ENCODE measurements at places on chromosomes 13 and 19. TPM values are rescaled to one million over a fixed set of nuclear protein-coding genes. Genes with fewer than 3 reads are reported as not detected.
A peak's percentile ranks its signal among the peaks of the same experiment; 100 is the strongest.

DNA sequence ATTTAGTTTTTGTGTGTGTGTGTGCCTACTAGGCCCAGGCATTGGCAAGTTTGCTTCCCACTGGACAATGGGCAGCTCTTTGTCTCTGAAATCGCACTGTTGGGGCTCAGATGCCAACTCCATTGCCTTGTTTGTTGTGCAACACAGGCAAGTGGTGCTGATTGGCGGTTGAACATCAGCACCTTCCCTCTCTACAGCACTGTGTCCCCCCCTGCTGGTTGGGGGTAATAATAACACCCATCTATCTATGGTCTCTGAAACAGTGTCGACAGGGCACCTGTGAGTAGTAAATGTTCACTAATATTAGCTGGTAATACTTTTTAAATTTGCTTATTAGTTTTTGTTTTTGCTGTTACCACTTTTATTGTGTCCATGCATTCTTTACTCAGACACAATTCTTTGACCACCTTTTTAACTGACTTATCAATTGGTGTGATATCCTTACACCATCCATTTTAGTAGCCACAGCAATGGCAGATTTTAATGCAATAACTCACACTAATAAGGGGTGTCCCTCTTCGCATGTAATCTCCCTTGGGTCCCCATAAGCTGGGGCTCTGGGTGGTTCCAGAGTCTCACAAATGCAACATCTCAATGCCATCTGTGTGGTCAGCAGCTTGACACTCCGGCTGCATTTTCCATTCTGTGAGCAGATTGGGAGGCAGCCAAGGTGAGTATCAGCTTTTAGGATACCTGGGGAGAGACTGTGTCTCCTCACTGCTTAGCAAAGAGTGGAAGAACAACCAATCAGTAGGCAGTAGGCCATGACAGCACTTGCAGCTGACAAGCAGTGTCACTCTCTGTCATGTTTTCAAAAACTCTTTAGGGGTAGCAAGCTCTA, 47.7 kb upstream of the UQCRFS1 start:
- DNase-seq: peak; percentile 55

UBE2L5 gene
- total RNA-seq: not detected

TTC9B gene
- total RNA-seq: not detected

GRCh38 chr13:76697288-76697687, 188.9 kb downstream of the KCTD12 start:
- DNase-seq: no peak

ANKRD24 gene
- total RNA-seq: 0.72 TPM

DNA sequence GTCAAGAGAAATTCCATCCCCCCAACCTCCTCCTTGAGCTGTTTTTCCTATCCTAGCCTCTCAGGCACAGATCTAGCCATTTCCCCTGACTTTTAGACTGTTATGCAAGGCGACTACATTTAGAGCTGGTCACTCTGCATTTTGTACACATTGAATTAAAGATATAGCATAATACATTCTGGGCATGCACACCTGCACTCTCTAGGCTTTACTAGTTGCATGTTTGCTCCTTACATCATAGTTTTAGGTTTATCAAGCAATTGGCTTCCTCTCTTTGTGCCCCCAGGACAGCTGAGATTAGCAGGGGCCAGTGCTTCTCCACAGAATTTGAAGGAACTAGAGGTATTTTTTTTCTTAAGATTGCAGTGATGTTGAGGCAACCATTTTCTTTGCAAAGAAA, 19.5 kb downstream of the GPC6 start:
- DNase-seq: no peak

GRCh38 chr13:66345971-66346370, 884.2 kb downstream of the PCDH9 start:
- no peak for DNase-seq

- DNase-seq: peak; percentile 30
Observed at GRCh38 chr19:14433554-14434501, 722 bp downstream of the PKN1 start.

- DNase-seq: peak; percentile 5
Observed at GRCh38 chr13:113560645-113561416, 23.7 kb upstream of the TFDP1 start.

DNA sequence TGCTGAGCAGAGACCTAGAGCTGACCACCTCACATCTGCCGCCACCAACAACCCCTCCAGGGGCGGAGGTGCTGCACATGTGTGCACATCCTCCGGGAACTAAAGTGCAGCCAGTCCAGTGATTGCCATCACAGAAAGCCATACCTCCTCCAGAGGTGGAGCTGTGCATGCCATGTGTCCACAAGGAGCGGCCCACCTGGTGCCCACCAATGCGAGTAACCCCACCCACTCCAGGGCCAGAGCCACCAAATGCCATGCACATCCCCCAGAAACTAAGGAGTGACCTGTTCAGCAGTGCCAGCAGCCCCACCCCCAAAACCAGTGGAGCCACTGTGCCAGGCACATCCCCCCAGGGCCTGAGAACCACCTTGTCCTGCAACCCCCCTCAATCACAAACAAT, 557.9 kb downstream of the UQCRFS1 start:
- no peak for DNase-seq

MADCAM1 gene
- total RNA-seq: 0.15 TPM

DNA sequence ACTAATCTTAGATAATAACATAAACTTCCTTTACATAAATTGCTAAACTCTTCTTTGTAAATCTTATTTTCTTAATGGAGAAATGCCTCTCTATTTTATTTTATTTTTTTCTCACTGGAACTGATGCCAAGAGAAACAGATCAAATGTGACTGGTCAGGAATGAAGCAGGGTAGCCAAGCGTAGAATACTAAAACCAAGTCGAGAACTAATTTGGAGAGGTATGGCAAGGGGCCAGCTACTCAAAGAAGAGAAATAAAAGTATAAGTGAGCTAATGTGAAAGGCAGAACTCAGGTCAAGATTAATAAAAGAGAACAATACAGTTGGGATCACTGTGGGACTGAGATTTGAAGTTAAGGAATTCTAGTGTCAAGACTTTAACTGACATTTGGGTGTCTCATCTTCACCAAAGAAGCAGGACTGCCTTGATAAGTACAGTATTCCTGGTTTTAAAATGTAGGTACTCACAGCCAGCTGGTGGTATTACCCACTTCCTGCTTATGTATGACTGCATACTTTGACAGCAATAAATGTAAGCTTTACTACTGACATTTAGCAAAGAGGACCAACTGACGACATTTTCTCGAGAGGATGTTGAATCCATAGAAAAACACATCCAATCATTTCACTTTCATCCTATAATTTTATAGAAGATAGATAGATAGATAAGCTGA, 1192.2 kb downstream of the EFNB2 start:
- no peak for DNase-seq

- no peak for DNase-seq
Observed at GRCh38 chr19:6138066-6138465, 2.6 kb downstream of the ACSBG2 start.

- no peak for DNase-seq
Observed at GRCh38 chr13:110434629-110435028, 126.9 kb downstream of the RAB20 start.

GRCh38 chr13:111282425-111282824, 38.0 kb upstream of the TEX29 start:
- no peak for DNase-seq

DNA sequence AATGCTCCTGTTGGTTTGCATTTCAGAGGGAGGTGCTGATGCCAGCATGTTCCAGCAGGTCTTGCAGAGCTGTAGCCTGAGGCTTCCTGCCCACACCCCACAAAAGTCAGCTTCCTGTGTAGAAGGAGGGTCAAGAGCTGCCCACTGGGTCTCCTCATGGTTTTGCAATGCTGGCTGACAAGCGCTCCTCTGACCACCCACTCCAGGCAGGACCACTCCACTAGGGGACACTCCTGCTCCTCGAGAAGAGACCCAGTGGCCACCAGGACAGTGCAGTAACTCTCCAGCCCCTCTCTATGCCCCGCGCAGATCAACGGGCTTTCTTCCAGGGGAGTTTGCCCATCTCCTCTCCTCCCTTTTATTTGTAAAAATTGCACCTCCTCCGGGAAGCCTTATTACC, 72.9 kb upstream of the UQCRFS1 start:
- no peak for DNase-seq

- DNase-seq: peak; percentile 89
Observed at GRCh38 chr19:10085641-10086590, at the start of gene SHFL. Gene SHFL (plus strand): TSS chr19:10086317. CDS start chr19:10086428, 111 bp downstream.

DNA sequence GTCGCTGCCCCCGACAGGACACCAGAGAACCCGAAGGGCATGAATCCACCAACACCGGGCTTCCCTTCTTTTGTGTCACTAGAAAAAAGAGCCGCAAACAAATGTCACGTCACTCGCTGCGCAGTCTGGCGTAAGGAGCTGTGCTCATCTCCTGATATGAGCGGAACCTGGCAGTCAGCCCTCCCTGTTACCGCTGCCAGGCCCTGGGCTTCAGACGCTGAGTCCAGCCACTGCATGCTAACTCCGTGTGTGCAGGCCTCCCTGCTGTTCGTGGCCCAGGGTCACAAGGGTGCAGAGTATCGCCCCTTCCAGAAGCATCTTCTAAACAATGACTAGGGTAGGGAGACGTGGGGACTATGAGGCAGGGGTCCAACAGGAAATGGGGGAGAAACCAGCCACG, 71.3 kb downstream of the SLC7A1 start:
- no peak for DNase-seq

ZNF730 gene
- total RNA-seq: 2.1 TPM

ZNF571 gene
- 1.6 TPM for total RNA-seq

- DNase-seq: no peak
Observed at GRCh38 chr19:18856385-18857126, 24.8 kb downstream of the UPF1 start.

TPTE2 gene
- total RNA-seq: 0.17 TPM

CYP2A13 gene
- not detected for total RNA-seq

CCDC169 gene
- 0.17 TPM for total RNA-seq

DNA sequence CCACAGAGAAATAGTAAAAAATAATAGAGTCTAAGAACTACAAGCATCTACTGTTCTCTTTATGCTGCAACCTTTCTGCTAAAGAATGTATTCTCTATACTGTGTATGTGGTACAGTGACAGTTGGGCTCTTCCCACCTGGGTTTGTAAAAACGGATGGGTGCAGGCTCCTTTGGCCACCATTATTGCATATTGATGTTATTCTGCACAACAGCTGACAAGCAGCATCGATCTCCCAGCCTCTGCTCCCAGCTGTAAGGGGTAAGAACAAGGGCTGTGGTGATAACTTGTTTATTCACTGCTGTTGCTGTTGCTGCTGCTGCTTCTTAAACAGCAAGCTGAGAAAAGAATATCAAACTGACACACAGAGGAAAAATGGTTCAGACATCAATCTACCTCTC, 56.1 kb downstream of the KCNRG start:
- DNase-seq: no peak

DNA sequence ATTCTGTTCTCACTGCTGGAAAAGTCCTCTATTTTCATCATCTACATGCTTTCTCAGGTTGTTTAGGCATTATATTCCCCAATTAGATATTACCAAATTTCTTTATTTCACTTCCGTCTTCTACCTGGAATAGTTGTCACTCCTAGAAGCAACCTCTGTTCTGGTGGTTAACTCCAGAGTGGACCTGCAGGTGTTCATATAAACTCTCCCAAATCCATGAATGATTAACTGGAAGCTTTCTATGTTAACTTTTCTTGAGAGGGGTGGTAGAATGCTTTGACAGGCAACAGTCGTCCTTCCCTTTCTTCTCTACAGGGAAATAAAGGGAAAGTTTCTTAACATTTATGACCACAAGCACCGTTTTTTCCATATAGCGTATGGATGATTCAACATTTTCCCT, 48.4 kb upstream of the UFM1 start:
- DNase-seq: no peak
